ENCODE measurements at places on chromosomes 7 and 10.

- DNase-seq: peak; percentile 72
Measured at GRCh38 chr7:149261829-149262617, at the start of gene ZNF783. ZNF783 (plus strand) TSS chr7:149262196; CDS start chr7:149262334, 138 bp downstream.

DNA sequence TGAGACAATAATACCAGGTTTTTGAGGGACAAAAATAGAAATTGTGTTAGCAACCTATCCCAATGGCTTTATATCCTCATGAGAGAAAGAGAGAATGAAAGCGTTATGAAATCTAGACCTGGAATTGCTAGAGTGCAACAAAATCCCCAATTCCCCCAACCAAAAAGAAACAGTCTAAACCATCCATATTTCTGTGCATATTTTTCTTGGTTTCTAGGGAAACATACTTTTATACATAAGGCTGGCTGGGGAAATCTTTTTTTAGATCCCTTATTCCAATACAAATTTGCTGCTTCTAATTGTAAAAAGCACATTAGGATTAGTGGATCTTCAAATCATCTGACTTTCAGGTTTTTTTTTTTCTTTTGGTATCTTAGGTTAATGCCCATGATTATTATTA lies 277.0 kb upstream of the SEMA3A start:
- DNase-seq: no peak

DNA sequence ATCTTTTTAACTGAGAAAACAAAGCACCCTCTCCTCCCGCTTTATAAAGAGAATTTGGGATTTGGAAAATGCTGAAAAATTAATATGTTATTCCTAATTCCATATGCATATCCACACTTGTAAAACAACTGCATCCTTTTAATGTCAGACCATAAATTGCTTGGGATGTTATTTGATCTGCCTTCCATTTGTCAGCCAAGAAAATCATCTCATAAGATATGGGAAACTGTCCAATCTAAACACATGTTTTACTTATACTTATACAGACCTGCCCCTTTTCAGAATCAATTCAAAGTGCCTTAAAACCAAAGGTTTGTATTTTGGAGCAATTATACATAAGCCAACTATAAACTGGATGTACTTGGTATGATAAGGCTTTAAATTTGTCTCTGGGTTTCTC lies 595.5 kb upstream of the PFKP start:
- DNase-seq: no peak

- DNase-seq: no peak
Measured at GRCh38 chr7:22430457-22430856, 69.5 kb downstream of the STEAP1B start.

GRCh38 chr10:71093531-71093930 lies 118.8 kb upstream of the UNC5B start:
- no peak for DNase-seq

DNA sequence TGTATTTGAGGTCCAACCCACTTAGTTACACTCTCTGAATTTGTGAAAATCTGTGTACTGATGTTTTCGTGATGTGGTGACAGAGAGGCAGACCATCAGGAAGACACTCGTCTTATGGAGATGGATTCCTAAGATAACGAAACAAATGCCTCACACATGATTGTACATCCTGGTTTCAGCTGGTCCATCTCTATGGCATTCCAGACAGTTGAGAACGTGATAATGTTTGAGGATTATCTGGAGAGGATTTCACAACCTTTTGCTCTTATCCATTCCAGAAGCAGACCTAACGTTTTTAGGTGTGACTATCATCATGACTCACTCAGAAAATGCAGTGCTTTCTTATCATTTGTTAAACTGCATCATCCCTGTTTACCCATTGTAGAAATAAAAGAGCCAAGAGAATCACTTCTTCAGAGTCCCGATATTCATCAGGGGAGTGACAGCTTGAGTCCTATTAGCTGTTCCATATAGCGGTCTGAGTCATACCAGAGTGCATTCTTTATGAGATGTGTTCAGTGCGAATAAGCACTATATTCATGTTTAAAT lies 74.5 kb downstream of the BMPER start:
- DNase-seq: no peak

Data from stimulated activated CD8-positive, alpha-beta memory T cell treated with anti-CD3 and anti-CD28 coated beads, Interleukin-7, amount 100 ng/mL, for 48 hours (primary cell).